Esophagus squamous epithelium (tissue), 5 donors: ENCODE measurements at places on chromosomes 6 and 20.

DNA sequence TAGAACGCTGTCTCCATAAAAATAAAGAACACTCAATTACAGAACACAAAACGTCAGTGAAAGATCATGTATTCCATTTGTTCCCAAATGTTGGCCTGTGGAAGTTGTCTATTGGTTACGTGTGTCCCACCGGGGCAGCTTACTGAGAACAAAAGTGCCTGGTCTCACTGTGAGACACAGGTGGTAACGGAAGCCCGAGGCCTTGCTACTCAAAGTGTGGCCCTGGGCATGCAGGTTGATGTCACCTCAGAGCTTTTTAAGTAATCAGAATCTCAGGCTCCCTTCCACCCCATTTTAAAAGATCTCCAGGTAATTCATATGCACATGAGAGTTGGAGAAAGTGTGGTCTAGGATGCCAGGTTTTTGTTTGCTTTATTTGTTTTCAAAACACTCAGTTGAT lies 422.5 kb upstream of the OPRM1 start:
- DNase-seq: no peak

DNA sequence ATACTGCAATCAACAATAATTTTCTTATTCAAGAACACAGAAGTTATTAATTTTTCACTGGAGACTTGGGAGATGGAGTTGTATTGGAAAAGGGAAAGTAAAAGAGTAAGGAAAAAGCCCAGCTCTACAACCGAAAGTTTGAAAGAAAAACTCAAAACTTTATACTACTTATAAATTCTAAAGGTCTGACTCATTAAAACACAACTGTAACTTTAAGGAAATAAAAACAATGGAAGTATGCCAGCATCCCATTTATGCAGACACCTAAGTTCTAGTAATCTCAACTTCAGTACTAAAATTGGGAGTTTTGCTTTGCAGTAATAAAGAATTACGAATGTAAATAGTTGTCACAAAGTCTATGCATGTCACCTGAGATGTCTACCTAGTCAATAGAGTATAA lies 80.6 kb downstream of the IRAK1BP1 start:
- DNase-seq: no peak

DNA sequence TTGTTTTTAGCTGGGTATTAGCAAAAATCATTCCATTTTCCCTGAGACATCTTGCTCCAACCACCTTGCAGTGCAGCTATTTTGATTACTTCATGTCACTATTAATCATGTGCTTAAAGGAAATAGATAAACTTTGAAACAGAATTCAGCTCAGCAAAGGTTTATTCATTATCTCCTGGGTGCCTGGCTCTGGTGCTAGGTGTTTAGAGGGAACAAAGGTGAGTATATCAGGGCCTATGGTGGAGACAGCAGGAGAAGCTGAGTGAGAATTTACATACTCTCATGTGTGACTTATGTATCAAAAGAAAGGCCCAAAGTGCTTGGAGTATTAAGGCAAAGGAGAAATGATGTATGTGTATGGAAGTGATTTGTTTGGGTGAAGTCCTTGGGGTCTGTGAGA lies 63.8 kb upstream of the BMP2 start:
- DNase-seq: no peak

DNA sequence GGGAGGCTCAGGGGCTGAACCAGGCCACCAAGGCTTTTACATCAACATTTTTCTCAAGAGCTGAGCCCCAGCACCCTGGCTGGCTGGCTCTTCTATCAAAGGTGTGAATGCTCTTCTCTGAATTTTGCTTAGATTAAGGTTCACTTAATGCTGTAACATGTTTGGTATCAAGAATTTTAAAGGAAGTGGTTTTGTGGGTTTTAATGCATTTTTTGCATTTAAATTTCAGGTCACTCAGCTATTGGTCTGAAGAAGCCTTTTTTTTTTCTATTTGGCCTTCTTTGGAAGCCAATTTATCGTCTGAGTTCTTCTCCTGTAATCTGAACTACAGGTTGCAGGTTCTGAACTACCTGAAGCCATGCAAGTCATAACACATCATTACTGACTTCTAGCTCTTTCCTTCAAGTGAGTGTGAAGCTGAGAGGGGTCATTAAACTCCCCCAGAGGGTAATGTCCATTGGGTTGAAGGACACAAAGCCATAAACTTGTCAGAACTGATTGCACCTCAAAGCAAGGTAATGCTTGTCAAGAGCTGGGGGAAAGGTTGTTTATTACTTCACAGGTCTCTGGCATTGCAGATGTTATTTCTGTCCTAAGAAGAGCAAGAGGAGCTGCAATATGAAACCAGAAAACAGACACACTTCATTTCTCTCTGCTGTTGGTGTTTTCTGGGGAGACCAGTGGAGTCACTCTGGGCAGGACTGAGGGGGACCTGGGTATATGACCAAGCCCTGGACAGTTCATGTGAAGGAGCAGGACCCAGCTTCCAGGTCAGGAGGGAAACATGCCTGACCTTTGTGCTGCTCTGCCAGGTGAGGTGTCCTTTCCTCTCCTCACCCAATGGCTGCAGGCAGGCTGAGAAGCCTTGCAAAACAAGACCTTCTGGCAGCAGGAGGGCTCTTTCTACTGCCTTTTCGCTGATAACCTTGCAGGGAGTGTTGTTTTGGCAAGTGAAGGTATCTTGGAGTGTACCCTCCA lies 26.1 kb upstream of the NEDD9 start:
- DNase-seq: no peak

DNA sequence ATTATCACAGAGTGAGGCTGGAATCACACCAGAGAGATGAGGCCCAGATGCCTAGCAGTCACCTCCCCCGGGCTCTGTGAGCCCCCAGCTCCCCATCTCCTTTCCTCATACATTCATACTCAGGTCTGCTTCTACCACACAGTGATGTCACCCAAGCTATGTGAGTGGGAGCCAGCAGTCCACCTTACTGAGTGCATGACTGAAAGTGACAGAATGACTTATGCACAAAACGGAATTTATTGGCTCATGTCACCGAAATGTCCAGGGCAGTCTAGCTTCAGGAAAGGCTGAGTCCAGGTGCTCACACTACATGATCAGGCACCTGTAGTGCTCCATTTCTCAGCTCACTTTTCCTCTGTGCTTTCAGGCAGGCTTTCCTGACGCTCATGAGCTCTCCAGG lies 36.7 kb upstream of the CCN6 start:
- no peak for DNase-seq

- DNase-seq: no peak
Observed at GRCh38 chr6:32271429-32271828, 47.6 kb upstream of the NOTCH4 start.

DNA sequence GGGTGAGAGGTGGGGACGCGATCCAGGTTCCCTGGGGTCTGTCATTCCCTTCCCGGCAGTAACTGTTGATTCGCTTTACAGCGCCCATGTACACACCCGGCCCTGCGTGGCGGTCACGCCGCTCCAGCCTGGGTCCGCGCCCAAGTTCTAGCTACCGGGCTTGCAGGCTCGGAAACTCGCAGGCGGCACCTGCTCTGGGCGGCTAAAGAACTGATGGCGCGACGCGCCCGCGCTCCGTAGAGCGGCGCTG lies 1.4 kb upstream of the POU3F2 start:
- DNase-seq: no peak

DNA sequence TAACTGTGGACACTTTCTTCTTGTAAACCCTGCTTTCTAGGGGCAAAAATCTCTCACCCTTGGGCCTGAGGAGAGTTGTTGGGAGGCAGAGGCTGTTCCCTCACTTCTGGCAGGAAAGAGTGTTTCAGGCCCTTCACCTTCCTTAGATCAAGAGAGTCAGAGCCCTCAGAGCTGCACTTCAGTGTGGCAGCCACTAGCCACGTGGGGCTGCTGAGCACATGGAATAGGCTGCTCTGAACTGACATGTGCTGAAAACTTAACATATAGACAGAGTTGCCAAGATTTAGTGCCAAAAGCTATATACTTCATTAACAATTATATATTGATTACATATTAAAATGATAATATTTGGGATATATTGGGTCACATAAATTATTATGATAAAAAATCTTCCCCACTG lies 4.4 kb upstream of the LMBRD1 start:
- no peak for DNase-seq

DNA sequence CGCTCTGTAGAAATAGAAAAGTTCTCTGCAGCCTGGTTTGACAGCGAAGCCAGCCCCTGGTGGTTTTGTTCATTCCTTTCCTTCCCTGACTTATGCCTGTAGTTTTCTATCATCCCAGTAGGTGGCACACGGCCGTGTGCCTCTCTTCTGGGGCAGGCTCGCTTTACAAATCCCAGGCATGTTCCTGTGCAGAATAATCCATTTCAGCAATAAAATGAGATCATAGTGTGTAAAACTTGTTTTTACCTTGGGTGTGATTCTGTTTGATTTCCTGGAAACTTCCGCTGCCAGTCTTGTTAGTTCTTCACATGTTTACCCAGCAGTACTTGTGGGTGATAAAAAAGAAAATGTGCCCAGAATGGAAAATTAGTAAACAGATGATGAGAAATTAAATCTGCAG lies 7.4 kb upstream of the INSM1 start:
- DNase-seq: no peak

GRCh38 chr6:124055963-124056362 lies 252.3 kb downstream of the NKAIN2 start:
- DNase-seq: no peak

DNA sequence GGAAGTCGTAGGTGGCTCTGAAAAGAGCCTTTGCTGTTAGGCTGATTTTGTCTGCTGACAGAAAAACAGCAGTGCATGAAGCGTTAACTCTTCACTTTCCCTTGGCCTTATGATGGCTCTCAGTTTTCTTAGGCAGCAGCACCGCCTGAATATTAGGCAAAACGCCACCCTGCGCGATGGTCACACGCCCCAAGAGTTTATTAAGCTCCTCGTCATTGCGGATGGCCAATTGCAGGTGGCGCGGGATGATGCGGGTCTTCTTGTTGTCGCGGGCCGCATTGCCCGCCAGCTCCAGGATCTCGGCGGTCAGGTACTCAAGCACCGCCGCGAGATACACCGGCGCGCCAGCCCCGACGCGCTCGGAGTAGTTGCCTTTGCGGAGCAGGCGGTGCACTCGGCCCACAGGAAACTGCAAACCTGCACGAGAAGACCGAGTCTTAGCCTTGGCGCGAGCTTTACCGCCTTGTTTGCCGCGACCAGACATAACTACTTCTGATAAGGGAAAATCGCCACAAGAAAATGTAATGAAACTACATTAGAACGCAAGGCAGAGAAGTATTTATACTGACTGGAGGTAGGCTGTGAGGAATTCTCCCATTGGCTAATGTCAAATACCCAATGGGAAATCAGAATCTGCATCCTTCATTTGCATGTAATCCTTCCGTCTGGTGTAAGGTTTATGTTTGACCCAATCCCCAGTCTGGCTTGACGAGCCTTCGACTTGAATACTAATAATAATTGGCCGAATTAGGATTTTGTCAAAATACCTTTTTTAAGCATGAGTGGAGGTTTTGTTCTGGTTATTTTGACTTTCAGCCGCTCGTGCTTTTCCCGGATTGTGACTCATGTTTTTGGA lies 53.9 kb upstream of the HFE start:
- DNase-seq: no peak

GRCh38 chr6:169903122-169903521 lies 151.7 kb downstream of the ERMARD start:
- no peak for DNase-seq

DNA sequence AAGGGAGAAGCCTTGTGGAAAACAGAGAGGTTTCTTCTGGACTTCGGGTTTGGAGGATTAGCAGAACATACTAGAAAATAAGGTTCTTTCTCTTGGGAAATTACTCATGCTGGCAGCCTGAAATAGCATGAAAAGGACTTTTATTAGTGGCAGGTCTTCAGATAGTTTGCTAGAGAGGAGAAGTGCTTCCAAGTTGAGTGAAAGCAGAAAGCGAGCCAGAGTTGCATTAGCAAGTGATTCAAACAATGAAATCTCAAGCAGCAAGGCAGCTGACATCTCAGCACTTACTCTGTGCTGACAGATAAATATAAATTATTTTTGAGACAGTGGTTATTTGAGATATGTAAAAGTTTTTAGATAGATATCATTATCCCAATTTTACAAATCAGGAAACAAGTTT lies 91.9 kb downstream of the PLCB4 start:
- DNase-seq: no peak

DNA sequence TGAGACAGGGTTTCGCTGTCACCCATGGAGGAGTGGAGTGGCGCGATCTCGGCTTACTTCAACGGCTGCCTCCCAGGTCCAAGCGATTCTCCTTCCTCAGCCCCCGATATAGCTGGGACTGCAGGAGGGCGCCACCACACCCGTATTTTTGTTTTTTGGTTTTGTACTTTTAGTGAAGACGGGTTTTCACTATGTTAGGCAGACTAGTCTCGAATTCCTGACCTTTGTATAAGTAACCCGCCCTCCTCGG lies 115.4 kb upstream of the BTN3A2 start:
- no peak for DNase-seq

- no peak for DNase-seq
Observed at GRCh38 chr20:62802026-62802712, 2.5 kb upstream of the OGFR start.

GRCh38 chr20:13098720-13099355 lies 90.1 kb downstream of the SPTLC3 start:
- no peak for DNase-seq

DNA sequence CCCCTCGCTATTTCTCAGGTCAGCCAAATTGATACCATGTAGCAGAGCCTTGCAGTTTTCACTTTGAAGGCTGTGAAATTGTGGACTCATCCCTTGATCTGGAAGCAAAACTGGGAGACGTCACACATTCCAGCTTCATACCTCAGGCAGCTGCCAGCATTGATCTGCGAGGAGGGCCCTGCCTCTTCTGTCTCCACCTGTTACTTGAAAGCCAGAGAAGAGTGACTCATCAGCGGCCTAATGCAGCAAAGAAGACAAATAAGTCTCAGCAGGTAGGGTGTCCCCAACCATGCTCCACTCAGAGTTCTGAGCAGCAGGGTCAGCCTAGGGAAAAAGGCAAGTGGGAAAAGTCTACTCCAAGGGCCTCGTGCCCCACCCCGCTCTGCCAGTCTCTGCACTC lies 69.4 kb upstream of the BMP2 start:
- DNase-seq: no peak

GRCh38 chr6:36326356-36326995 lies 10.2 kb downstream of the BNIP5 start:
- no peak for DNase-seq

- DNase-seq: no peak
Observed at GRCh38 chr6:138517635-138518034, 18.3 kb upstream of the NHSL1 start.

DNA sequence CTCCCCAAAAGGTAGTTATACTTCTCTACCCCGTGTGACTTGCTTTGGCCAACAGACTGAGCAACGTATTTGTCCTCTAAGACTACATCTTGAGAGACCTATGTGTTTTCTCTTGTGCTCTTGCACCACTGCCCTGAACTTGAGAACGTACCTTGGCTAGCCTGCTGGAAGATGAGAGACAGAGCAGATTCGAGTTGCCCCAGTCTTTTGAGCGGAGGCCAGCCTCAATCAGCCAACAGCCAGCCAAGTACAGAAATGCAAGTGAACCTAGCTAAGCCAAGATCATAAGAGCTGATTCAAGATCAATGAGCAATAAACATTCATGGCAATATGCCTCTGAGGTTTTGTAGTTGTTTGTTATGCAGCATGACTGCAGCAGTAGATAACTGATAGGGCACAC lies 98.4 kb downstream of the PAK5 start:
- no peak for DNase-seq
